ENCODE measurements at places on chromosomes 5 and 9. TPM values are rescaled to one million over a fixed set of nuclear protein-coding genes. Genes with fewer than 3 reads are reported as not detected.

GRCh38 chr5:32471784-32472183 is 27.2 kb upstream of the ZFR start:
- H3K27ac ChIP-seq, result no peak overlapping the region
- H3K36me3 ChIP-seq, result no peaks in the 10 kb centered on the region
- no peaks in the 10 kb centered on the region for H3K27me3 ChIP-seq
- H3K4me3 ChIP-seq, result no peak overlapping the region
- no peak for DNase-seq
- H3K4me1 ChIP-seq, result no peaks in the 10 kb centered on the region

GRCh38 chr9:15229409-15229808 is 77.6 kb downstream of the TTC39B start:
- H3K4me1 ChIP-seq, result no peaks in the 10 kb centered on the region
- DNase-seq, result no peak
- H3K4me3 ChIP-seq, result no peak overlapping the region

- H3K27me3 ChIP-seq, result no peaks in the 10 kb centered on the region
- no peaks in the 10 kb centered on the region for H3K36me3 ChIP-seq
- H3K4me1 ChIP-seq, result peaks cover 7% of the 10 kb centered on the region
These were observed 80.2 kb upstream of the DMRT1 start for GRCh38 chr9:761176-761792.

DNA sequence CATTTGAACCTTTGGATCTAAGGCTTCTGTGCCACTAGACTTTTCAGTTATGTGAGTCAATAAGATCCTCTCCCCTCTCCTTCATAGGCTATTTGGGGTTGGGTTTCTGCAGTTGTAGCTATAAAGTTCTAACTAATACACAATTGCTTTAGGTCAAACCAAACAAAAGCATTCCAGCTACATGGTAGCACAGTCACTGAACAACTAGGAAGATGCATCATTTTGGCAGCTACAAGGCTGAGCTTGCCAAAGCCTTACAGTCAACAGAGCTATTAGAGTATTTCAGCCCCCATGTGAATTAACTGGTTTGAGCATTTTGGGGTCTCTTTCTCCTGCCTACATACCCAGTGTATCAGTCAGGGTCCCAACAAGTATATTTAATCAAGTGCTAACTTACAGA is 234.6 kb downstream of the ZNF608 start:
- no peaks in the 10 kb centered on the region for H3K36me3 ChIP-seq
- no peak overlapping the region for H3K4me3 ChIP-seq
- DNase-seq, result no peak
- no peaks in the 10 kb centered on the region for H3K4me1 ChIP-seq
- no peak overlapping the region for H3K27ac ChIP-seq
- H3K27me3 ChIP-seq, result no peaks in the 10 kb centered on the region

DNA sequence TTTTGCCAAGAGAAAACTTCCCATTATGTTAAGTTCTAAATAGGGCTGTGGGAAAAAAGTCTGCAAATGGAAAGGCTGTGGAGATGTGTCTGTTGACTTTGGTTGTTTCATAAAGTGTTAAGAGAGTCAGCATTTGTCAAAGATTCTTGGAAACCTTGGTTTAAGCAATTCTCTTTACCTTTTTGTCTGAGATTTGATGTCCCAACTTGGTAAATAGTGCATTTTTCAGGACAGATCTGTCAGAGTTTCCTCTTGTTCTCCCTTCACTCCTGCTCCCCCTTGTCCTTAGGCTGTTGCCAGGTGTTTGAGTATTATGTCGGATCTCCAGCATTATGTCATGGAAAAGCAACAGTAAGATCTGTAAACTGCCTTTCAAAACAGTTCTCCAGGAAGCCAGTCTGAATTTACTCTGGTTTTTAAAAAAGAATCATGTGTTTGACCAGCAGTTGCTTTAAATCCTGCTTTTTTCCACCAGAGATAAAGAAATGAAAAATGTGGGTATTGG is 79.1 kb upstream of the ADAMTSL1 start:
- no peak for DNase-seq
- no peak overlapping the region for H3K4me3 ChIP-seq
- no peak overlapping the region for H3K27ac ChIP-seq
- H3K4me1 ChIP-seq, result peaks cover 16% of the 10 kb centered on the region

- no peak overlapping the region for H3K27ac ChIP-seq
- H3K4me1 ChIP-seq, result no peaks in the 10 kb centered on the region
- no peak for DNase-seq
These were observed 119.4 kb upstream of the MVB12B start for GRCh38 chr9:126207256-126207655.

DNA sequence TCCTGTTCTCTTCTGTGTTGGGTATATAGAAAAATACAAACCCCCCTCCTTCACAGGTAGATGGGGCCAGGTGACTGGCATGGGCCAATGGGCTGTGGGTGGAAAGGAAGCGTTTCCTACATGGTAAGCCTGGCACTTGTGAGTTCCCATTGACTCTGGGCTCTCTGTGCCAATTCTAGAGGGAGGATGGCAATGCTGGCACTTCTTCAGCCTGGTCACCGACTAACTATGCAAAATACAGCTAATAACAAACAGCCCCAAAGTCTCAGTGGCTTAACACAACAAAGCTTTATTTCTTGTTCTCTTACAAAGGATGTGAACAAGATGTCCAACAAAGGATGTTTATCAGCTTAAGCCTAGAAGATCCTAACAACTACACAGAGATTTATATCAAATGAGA is 258.1 kb downstream of the SYK start:
- DNase-seq, result no peak

DNA sequence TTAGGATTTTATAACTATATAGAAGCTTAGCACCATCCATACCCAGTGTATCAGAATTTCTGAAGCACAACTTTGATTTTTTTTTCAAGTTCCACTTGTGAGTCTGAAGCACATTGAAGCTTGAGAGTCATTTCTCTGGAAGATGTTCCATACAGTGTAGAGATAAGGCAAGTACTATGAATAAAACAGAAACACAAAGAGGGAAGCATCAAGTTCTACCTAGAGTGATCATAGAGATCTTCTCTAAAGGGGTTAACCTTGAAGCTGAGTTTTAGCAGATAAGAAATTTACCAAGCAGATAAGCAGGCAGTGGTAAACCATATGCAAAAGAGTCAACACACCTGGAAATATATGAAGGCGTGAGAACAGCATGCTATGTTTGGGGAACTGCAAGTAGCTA is 125.3 kb downstream of the MCTP1 start:
- H3K4me1 ChIP-seq, result no peaks in the 10 kb centered on the region
- no peaks in the 10 kb centered on the region for H3K27me3 ChIP-seq
- DNase-seq, result no peak

DNA sequence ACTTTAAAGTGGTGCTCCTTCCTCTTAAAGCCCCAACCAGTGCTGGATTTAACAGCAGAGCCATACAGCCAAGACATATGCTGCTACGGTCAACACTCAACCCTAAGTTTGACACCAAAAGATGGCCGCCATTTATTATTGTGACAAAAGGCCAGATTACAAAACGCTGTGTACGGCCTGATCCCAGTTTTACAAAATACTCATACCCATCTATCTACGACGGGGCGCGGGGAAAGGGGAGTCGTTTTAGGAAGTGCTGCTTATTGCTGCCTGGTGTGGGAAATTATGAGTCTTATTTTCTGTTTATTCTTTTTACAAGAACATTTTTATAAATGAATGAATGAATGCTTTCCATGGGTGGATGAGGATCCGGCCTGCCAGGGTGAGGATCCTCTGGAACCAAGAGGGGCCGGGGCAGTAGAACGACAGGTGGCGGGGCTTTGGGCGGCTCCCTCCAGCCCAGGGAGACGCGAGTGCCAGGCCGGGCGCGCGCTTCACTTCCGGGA is 457 bp upstream of the IDNK start:
- peaks cover 11% of the 10 kb centered on the region for H3K36me3 ChIP-seq
- H3K27me3 ChIP-seq, result no peaks in the 10 kb centered on the region
- peak overlapping the region; percentile 88 for H3K4me3 ChIP-seq

- H3K4me1 ChIP-seq, result peaks cover 27% of the 10 kb centered on the region
- no peak overlapping the region for H3K4me3 ChIP-seq
- H3K27ac ChIP-seq, result no peak overlapping the region
- no peak for DNase-seq
- no peaks in the 10 kb centered on the region for H3K36me3 ChIP-seq
These were observed 45.2 kb downstream of the NEK6 start for GRCh38 chr9:124302921-124303320.

DNA sequence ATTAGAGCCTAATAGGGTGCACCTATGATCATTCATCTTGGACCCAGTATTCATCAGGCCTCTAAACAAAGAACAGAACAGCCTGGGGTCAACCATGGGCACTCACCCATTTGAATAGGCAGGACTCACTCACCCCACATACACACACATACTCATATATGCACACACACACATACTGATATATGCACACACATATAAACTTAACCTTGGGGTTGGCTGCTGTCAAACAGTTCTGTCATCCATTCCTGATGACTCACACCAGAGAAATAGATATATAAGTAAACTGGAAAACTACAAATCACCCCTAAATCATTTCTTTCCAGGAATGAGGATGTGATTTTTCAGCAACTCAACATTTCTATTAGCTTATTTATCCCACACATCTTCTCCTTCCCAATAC is 51.3 kb downstream of the ARL15 start:
- DNase-seq, result no peak
- no peaks in the 10 kb centered on the region for H3K4me1 ChIP-seq
- no peaks in the 10 kb centered on the region for H3K27me3 ChIP-seq
- no peaks in the 10 kb centered on the region for H3K36me3 ChIP-seq
- no peak overlapping the region for H3K27ac ChIP-seq

DNA sequence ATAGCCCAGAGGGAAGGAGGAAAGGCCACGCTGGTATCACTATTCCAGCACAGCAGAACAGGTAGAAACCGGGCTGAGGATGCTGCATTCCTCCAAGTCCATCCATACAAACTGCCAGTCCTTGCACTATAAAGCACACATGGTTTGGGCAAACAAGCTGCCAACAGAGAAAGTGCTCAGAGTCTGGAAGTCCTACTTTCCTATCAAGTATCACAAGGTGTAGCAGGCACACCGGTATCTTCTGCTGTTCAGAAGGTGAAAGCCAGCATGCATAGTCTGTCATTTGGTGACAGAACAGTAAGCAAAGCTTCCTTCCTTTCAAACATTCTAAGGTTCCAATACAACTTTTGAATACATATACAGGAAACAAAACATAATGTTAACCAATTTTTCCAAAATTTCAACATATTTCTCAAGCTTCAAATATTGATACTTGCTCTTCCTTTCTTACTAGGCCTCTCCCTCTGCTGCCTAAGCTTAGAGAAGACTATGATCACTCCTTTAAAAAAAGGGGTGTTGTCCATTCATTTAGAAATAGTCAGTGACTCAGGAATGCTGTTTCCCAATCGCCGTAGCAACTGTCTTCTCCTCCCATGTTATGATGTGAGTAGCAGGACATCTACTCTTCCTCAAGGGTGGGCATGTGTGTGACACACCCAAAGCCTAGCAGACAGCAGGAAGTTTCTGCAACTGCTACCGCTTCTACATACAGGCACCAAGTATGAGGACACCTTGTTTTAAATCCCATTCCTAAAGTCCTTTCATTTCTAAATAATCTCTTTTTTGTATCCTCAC is 14.7 kb downstream of the DIAPH1 start:
- H3K36me3 ChIP-seq, result no peaks in the 10 kb centered on the region
- H3K27ac ChIP-seq, result peak overlapping the region; percentile 72
- DNase-seq, result no peak
- H3K4me3 ChIP-seq, result no peak overlapping the region
- peaks cover 11% of the 10 kb centered on the region for H3K4me1 ChIP-seq

The FGF10 gene
- 1.4 TPM for total RNA-seq

The GRPEL2 gene
- total RNA-seq, result 28.4 TPM

The ARSI gene
- 2.1 TPM for total RNA-seq

The GPRIN1 gene
- 4.6 TPM for total RNA-seq

The TUSC1 gene
- total RNA-seq, result 11.5 TPM

The AFAP1L1 gene
- total RNA-seq, result 6.3 TPM

Data from esophagus squamous epithelium (tissue), 5 donors.